ENCODE measurements at places on chromosomes 4 and X.

DNA sequence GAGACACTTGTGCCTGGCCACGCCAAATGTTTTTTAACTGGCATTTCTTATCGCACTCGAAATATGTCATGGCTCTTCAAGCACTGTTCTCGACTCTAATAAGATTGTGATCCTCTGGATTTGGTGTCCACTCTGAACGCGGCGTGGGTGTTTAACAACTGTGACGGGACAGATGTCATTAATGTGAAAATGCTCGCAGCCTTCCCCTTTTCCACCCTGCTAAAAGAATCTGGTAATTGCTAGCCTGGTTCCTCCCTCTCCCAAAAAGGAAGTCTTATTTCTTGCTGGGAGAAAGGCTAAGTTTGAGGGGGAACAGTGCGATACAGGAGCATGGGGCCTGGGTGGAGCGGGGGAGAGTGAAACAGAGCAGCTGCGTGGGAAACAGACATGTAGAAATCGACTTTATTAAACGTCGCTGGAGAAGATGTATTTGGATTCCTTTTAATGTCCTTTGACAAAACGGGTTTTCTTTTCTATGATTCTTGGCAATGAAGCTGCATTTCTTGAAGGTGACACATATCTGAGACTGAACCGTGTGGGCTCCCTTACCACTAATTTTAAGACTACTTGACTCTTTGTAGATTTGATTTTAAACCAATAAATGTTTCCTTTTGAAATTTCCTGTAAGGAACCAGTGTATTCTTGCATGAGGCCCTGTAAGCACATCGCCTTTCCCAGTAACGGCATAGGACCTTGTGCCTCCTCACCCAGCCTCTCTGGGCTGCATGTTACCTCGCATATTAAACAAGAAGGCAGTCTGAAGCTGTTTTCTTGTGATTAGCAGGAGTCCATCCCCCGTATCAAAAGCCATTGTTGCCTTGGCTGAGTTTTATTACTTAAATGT is 17.8 kb downstream of the TBC1D1 start:
- no peak for DNase-seq

GRCh38 chrX:10634392-10635161 is 14.2 kb upstream of the MID1 start:
- no peak for DNase-seq

DNA sequence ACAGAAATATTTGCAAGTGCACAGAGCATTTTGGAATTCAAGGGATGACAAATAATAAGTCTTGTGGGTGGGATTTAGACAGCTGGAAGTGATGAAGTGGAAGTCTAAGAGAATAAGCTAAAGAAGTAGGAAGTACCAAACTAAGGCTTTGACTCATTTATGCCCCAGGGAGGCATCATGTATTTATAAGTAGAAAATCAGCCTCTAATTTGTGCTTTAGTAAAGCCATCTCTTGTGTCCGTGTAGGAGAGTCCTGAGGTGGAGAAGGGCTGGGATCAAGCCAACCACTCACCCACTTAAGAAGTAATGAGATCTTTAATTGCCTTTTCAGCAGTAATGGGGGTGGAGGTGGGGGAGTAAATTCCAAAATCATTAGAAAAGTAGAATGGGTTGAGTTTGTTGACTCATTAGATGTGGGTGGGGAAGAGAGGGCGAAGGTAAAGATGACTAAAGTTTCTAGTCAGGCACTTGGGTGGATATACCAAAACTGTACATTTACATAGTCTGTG is 356.7 kb downstream of the STIM2 start:
- DNase-seq: no peak

GRCh38 chr4:87679449-87680169 is 29.5 kb downstream of the DMP1 start:
- peak; percentile 21 for DNase-seq

DNA sequence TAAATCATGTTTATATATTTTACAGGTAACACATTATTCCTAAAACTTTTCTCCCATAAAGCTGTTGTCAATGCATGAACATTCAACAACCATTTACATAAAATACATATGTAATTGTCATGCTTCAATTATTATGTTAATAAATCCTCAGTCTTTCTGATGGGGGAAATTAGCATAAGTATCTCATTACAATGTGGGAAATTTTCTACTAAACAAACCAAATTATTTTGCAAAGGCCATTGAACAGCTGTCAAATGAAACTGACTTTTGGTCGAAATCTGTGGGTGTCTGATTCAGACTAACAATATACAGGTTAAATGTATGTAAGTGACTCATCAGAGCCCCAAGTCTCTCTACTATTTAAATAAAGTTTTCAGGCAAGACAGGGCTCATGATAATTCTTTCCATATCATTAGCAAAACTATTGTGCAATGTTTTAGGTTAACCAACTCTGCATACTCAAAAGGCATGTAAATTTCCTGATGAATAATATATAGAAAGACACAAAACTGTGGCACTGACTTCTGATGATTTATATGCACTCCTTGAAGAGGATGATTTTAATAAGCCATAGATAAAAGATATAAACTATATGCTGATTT is 795.3 kb upstream of the AADAT start:
- DNase-seq: no peak

DNA sequence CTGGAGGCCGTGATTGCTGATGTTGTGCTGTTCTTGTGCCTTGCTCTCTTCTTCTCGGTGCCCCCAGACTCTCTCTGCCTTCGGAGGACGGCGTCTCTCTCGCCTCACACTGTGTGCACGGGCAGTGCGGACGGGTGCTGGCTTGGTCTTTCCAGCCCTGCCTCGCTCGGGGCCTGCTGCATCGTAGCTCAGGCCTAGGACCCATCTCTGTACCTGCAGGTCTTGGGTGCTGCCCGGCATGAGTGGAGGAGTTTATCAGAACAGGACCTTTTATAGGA is 18.2 kb downstream of the RGS12 start:
- no peak for DNase-seq

- DNase-seq: no peak
Measured at GRCh38 chr4:34486461-34487363, 1757.6 kb downstream of the ARAP2 start.

DNA sequence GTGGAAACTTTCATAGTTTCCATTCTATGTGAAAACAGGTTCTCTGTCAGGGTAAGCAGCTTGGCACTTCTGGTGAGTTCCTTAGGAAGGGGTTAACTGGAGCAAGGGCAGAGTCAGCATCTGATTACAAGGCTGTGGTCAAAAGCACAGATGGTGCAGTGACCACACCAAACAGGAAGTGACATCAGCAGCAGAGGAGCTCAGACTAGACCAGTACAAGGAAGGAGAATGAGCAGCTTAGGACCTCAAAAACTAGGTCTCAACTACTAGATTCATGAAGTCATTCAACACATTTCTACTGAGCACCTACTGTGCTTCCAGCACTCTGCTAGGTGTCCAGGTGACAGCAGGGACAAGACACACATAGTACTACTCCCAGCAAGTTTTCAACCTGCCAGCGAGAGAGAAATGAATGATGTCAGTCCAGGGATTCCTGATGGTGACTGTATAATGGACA is 130.2 kb downstream of the AMELX start:
- no peak for DNase-seq

DNA sequence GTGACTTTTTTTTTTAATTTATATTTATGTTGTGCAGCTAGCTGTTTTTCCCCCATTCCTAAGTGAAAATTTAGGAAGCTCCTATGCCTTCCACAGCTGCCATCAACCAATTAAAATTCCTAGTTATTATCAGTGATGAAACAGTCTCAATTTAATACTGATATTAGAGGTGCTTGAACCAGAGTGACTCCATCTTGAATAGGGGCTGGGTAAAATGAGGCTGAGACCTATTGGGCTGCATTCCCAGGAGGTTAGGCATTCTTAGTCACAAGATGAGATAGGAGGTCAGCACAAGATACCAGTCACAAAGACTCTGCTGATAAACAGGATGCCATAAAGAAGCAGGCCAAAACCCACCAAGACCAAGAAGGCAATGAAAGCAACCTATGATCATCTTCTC is 136.7 kb downstream of the DCHS2 start:
- DNase-seq: no peak

GRCh38 chr4:101177154-101177553 is 170.2 kb downstream of the PPP3CA start:
- no peak for DNase-seq

- no peak for DNase-seq
Measured at GRCh38 chr4:102430461-102430910, 70.7 kb upstream of the NFKB1 start.

DNA sequence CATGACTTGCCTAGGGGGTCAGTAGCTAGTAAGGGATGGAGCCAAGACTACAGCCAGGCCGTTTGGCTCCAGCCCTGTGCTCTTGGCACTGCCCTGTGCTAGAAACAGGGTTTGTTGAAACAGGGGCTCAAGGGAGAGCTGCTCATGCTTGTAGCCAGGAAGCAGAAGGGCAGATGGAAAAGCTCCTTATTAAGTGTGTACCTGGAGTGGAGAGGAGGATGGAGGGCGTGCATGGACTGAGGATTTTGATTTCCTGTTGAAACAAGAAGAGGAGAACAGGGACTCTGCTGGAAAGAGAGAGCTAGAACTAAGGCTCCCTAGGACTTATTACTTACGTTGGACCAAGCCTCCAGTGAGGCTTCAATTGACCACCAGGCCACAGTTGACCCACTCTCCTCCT is 363.0 kb downstream of the MID1IP1 start:
- DNase-seq: no peak

DNA sequence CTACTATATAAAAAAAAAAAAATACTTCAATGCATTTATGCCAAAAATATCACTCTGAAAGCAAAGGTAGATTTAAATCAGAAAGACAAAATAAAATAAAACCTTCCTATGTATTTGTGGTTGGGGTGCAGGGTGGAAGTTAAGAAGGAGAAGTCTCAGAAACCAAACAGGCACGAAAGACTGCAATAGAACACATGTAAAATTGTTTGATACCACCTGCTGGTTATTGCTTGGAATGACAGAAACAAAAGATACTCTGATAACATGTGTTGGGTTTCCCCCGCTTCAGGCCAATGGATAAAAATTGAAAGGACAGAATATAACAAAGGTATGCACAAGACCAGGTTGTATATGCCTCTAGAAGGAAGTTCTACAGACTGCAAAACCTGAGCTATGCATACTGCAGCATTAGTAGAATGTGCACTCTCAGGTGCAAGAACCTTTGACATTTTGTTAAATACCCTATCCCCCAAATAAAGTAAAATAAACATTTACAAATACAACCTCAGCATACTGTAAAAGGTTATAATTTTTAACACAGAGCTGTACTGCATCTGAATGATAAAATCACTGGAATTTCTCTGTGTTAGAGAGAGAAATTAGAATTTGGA is 118.8 kb downstream of the GABRA2 start:
- no peak for DNase-seq

- no peak for DNase-seq
Measured at GRCh38 chrX:152897222-152898131, at the start of gene ZNF185. Gene ZNF185 (plus strand): TSS chrX:152898067. CDS start chrX:152914490, 16,423 bp downstream.

GRCh38 chr4:15929540-15929939 is 9.0 kb downstream of the FGFBP1 start:
- no peak for DNase-seq

DNA sequence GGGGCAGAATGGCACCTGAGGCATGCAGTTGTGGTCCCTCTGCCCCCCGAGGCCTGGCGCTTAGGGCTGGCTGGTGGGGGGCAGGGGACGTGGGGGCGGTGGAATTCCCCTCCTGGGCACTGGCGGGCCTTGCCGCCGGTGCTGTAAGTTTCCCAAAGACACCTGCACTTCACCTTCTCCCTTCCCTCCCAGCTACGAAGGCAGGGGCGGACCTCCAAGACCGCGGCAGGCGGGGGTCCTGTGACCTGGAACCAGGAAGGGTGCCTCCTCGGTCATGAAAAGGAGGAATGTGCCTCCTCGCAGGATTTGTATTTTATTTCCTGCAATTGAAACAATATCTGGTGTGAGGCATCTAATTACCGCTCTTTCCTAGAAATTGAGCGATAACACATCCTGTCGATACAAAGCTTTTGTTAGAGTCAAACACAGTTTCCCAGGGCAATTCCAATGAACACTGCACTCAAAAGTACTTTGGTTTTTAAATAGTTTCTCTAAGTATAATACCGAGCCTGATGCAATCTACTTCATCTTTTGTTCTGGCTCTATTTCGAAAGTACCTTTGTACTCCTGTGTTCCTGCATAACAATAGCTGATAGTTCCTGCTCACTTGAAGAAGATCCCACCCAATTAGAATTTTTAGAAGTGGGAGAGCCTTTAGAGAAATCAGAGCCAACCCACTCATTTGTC is 12.3 kb upstream of the ADRA2C start:
- DNase-seq: no peak

- no peak for DNase-seq
Measured at GRCh38 chrX:51931566-51932150, 38.2 kb downstream of the MAGED1 start.

- DNase-seq: no peak
Measured at GRCh38 chr4:17275836-17276235, 236.1 kb downstream of the QDPR start.

- no peak for DNase-seq
Measured at GRCh38 chrX:115713460-115713859, 152.5 kb downstream of the PLS3 start.

DNA sequence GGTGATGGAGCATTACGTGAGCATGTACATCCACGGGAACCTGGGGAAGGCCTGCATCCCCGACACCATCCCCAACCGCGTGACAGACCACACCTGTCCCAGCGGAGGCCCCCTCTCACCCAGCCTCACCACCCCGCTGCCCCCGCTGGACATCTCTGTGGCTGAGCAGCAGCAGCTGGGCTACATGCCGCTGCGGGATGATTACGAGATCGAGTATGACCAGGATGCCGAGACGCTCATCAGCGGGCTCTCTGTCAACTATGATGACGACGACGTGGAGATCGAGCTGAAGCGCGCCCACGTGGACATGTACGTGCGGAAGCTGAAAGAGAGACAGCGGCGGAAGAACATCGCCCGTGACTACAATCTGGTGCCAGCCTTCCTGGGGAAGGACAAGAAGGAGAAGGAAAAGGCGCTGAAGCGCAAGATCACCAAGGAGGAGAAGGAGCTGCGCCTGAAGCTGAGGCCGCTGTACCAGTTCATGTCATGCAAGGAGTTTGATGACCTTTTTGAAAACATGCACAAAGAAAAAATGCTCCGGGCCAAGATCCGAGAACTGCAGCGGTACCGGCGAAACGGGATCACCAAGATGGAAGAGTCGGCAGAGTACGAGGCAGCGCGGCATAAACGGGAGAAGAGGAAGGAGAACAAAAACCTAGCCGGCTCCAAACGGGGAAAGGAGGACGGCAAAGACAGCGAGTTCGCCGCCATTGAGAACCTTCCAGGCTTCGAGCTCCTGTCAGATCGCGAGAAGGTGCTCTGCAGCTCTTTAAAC is 11.1 kb downstream of the TADA2B start:
- DNase-seq: no peak

DNA sequence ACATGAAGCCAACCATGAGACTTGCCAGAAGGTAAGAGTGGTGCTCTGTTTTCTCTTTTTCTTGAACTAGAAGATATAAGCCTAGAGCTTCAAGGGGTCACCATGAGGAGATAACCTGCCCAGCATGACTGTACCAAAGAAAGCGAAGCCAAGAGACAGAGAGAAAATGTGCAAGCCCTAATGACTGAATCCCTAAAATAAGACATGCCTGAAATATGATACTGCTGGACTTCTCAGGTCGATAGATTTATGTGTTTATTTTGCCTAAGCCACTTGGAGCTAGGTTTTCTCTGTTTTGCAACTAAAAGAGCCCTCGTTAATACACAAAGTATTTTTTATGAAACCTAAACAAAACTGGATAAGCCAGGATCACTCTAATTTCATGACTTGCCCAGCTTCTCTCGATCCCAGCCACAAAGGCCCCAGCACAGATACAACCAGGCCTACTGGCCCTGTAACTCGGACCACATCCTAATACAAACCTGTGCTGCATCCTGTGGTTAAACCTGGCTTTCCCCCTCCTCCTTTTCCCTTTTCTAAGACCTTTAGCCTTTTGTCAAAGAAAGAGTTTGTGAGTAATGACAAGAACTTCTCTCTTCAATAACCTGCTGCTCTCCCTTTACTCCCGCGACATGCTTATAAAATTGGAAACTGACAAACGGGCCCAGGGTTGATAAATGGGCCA is 185.8 kb downstream of the APBB2 start:
- DNase-seq: no peak
